Daoy (cell line): ENCODE measurements at places on chromosomes 7 and 10. TPM values are rescaled to one million over a fixed set of nuclear protein-coding genes. Genes with fewer than 3 reads are reported as not detected.

Gene ENTPD1
- 0.06 and 0.17 TPM in 2 replicates for total RNA-seq

Gene NFE2L3
- 273 and 296 TPM in 2 replicates for total RNA-seq

Gene TCF7L2
- 0.60 and 1.9 TPM in 2 replicates for total RNA-seq

Gene BMPER
- 0.09 and 1.6 TPM in 2 replicates for total RNA-seq

Gene ZNF277
- 40.4 and 52.1 TPM in 2 replicates for total RNA-seq

Gene OR2A12
- not detected in 2 replicates for total RNA-seq

Gene ACHE
- total RNA-seq = 0.46 TPM in 1 of 2 replicates, not detected in the other

Gene PKD2L1
- not detected in 2 replicates for total RNA-seq

Gene GIMAP8
- not detected in 2 replicates for total RNA-seq

Gene EZH2
- 70.1 and 79.1 TPM in 2 replicates for total RNA-seq

Gene CHRM2
- total RNA-seq = 0.06 and 0.51 TPM in 2 replicates

Gene MUC12
- total RNA-seq = 1.4 and 8.7 TPM in 2 replicates

Gene MYOZ1
- total RNA-seq = not detected in 2 replicates

Gene STYXL1
- total RNA-seq = 85.9 and 109 TPM in 2 replicates

Gene SPDYE9
- not detected in 2 replicates for total RNA-seq

Gene RPEL1
- 0.06 TPM in 2 replicates for total RNA-seq

Gene TWIST1
- total RNA-seq = 16.5 and 35.5 TPM in 2 replicates

Gene KIF11
- 53.8 and 63.8 TPM in 2 replicates for total RNA-seq

Gene VSTM4
- 3.3 and 9.5 TPM in 2 replicates for total RNA-seq

Gene PTER
- total RNA-seq = 7.2 and 7.4 TPM in 2 replicates

Gene BLNK
- total RNA-seq = not detected in 2 replicates

Gene GPR146
- total RNA-seq = 0.17 and 1.1 TPM in 2 replicates

Gene ANKRD22
- total RNA-seq = not detected in 2 replicates

Gene CALN1
- 1.3 and 2.8 TPM in 2 replicates for total RNA-seq

Gene IKZF1
- 4.2 and 5.2 TPM in 2 replicates for total RNA-seq

Gene SMO
- 20.4 and 30.4 TPM in 2 replicates for total RNA-seq

Gene TRPV5
- 0.06 TPM in 1 of 2 replicates, not detected in the other for total RNA-seq

Gene ITIH2
- total RNA-seq = not detected in 2 replicates

Gene NDUFA5
- 149 and 168 TPM in 2 replicates for total RNA-seq

Gene ADIRF
- not detected in 2 replicates for total RNA-seq

Gene TLL2
- total RNA-seq = 0.15 and 0.29 TPM in 2 replicates

Gene PRDX3
- 171 and 179 TPM in 2 replicates for total RNA-seq

Gene MKI67
- 23.1 and 32.2 TPM in 2 replicates for total RNA-seq

Gene AKR1C8
- total RNA-seq = not detected in 2 replicates

Gene HOXA6
- total RNA-seq = 0.92 and 4.2 TPM in 2 replicates

Gene HOXA11
- 7.7 and 8.2 TPM in 2 replicates for total RNA-seq

Gene SH2B2
- 2.2 and 5.3 TPM in 2 replicates for total RNA-seq

Gene SPRN
- total RNA-seq = not detected in 2 replicates

Gene TMEM236
- 0.06 TPM in 1 of 2 replicates, not detected in the other for total RNA-seq

Gene PCGF6
- 25.1 and 29.3 TPM in 2 replicates for total RNA-seq

Gene NACAD
- 1.6 and 3.2 TPM in 2 replicates for total RNA-seq

Gene IGFBP3
- 201 and 265 TPM in 2 replicates for total RNA-seq
